ENCODE measurements at places on chromosomes 1 and 21.

DNA sequence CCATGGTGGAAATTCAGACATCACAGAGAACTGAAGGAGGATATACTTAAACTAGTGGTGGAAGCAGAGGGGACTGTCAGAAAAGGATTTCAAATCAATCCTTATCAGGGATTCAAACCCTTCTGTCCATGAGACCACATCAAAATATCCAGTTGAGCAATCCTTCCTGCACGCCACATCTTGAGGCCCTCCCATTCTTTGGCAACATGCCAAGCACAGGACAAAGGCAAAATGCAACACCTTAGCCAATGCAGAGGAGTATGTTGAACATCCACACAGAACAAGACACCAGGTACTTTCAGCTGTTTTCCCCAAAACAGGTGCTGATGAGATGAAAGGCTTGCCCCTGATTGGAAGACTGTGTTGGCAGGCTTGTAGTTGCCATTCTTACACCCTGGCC lies 81.8 kb upstream of the PLXNA2 start:
- DNase-seq, result no peak

DNA sequence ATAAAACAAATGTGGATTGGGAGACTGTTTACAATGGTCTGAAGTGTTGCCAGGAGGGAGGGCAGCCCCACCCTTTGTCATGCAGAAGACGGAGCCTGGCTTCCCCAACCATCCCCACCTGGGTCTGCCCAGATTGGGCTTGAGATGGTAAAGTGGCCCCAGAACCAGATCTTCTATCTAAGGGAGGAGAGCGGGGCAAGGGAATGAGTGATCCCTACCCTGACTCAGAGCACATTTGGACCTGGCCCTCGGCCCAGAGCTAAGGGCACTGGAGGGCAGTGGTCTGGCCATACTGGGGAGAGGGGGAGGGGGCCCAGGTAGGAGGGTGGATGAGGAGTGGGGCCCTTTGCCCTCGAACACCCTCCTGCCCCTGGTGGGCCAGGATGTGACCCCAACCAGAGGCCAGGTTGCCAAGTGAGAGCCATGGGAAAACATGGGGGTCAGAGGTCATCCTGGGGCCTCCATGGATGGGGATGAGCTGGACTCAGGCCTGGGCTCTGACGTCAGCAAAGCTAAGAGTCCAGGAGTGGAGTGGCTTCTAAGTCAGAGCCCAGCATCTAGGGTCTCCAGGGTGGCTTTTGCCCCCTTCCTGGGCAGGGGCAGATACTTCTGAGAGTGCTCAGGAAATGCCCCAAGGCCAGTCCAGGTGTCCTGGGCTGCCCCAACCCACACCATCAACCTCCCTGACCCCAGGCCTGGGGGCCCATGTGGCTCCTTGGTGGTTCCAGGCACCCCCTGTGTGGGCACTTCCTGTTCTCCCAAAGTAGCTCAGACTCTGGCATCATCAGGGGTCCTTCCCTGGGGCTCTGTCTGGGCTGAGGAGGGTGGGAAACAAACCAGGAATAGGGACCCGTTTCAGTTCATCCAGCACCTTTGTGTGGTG lies 1.6 kb upstream of the LEFTY1 start:
- no peak for DNase-seq

GRCh38 chr1:205537386-205538018 lies 33.0 kb downstream of the CDK18 start:
- DNase-seq, result no peak

DNA sequence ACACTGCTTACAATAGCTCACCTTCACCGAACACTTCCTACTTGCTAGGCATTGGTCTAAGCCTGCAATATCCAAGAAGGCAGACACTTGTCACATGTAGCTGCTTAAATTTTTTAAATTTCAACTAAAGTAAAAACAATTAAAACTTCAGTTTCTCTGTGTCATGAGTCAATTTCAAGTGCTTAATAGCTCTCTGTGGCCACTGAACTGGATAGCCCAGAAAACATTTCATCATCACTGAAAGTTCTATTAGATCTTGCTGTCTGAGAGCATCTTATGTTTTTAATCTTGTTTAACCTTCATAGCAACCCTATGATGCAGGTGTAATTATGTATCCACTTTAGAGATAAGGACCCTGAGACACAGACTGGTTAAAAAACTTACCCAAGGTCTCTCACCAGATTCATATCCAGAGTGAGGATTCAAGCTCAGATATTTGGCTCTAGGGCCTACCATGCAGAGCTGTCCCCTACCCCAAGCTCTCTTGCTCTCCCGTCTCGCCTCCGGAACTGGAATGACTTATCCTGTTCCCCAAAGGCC lies 2.6 kb upstream of the FCRL6 start:
- no peak for DNase-seq

DNA sequence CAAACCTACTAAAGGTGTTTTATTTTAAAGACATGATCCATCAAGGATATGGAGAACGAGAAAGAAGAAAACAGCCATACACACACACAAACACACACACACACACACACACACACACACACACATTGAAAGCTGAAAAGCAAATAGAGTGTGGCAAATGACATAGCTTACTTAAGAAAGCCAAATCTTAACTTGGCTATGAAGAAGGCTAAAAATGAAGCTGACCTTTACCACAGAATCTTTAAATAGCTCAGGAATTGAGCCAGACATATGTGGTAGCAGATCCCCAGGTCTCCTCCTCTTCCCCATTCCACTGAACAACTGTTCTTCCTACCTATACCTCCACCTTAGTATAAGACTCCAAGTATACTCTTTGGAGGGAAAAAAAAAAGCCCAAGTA lies 185.6 kb downstream of the CLEC20A start:
- no peak for DNase-seq

GRCh38 chr1:205504311-205505075 lies at the start of gene CDK18:
Gene CDK18, plus strand, starts transcription at chr1:205504669. Its CDS starts 18,499 bp downstream, at chr1:205523168.
- DNase-seq, result peak; percentile 74

DNA sequence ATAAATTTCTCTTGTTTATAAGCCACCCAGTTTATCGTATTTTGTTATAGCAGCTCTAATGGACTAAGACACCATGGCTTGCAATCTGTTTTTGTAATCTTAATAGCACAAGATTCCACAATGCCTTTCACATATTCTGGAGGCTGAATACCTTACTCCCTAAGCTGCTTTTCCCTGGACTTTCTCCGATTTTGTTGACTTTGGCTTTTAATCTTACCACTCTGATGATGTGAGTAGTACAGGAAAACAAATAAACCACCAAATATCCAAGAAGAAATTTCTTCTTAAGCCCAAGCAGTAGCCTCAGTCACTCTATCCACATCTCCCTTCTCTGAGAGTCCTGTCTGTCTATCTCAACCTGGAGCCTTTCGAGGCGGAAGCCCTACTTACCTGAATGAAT lies 838.6 kb downstream of the LTN1 start:
- DNase-seq, result no peak

DNA sequence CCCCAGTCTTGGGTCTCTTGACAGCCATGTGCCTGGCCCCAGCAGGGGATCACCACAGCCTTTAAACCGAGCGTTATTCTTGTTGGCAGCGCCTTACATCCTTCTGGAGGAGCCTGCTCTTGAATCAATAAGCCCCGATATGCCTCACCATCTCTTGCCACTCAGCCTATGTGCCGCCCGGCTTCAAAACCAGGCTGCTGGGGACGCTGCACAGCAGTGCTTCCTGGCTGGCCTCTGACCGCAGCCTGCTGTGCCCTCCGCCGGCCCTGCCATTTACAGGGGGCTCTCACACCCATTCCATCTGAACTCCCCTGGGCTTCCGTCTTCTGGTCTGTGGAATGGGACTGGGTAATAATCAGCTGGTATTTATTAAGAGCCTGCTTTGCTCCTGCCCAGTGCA lies 3.0 kb upstream of the PEX10 start:
- no peak for DNase-seq
